Right hindlimb (tissue), 1 donor: ENCODE measurements at places on chromosomes 11 and 22.

DNA sequence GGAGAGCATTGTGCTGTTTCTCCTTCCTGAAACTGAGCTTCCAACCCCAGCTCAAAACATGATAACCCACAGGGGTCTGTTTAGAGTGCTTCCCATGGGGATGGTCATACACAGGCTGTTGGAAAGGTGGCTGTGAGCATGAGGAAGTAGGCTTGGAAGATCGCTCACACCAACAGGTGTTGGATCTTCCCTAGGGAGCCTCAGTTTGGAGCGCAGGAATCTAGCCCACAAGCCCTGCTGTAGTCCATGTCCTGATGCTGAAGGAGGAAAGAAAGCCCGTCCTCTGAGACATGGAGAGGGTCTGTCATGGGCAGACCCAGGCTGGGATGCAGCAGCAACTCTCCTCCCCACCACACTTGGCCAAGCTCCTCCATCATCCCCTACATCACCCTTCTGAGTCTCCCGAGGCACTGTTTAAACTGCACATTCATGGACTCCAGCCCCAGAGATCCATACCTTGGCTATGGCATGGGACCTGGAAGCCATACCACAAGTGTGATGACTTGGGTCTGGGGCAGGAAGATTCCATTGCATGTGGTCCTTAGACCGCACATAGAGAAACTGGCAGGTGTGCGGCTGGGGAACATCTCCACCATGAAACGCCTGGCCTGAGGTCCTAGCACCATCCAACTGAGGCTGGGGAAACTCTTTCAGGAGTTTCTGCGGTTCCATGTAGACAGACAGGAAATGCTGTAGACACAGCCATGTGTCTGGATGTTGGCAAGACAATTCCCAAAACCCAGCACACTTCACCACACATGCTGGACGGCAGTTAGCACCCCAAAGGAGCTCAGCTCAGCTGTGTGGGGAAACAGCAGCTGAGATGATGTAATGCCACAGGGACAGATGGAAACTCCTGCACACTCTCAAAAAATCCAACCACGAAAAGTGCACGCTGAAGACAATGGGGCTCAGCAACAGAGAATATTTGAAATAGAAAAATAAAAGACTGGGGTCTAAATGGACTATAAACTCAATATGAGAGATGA lies 27.6 kb upstream of the TTC12 start:
- peak; percentile 67 for DNase-seq

- no peak for DNase-seq
These were observed 1684.7 kb upstream of the RAG2 start for GRCh38 chr11:38282718-38283117.

- no peak for DNase-seq
These were observed 306.6 kb downstream of the FAT3 start for GRCh38 chr11:92531065-92531739.

- no peak for DNase-seq
These were observed 32.5 kb upstream of the RASL10A start for GRCh38 chr22:29348041-29348440.

DNA sequence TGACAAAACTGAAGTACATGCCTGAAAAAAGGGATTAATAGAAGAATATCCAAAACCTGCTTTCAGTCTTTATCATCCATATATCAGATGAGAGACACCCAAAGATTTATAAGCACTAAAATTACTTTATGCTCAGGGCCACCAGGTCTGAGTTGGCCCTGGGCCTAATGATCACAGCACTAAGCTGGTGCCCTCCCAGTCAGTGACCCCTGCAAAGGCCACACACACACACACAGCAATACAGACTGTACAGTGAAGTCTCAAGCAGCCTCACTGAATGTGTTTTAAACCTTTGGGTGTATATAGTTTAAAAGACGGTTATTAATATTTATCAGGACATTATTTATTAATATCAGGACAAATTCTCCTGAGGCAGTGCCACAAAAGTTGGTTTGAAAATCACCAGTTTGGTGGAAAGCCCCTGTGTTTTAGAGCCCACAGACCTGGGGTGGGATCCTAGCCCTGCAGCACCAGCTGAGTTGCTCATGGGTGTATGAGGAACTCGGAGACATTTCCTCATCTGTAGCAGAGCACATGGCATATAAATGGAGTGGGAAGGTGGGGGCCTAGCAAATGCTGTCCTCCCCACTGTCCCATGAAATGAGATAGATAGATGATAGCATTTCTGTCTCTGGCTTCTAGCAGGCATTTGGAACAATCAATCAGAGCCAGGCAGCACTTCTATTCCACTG lies 48.4 kb upstream of the HORMAD2 start:
- no peak for DNase-seq

DNA sequence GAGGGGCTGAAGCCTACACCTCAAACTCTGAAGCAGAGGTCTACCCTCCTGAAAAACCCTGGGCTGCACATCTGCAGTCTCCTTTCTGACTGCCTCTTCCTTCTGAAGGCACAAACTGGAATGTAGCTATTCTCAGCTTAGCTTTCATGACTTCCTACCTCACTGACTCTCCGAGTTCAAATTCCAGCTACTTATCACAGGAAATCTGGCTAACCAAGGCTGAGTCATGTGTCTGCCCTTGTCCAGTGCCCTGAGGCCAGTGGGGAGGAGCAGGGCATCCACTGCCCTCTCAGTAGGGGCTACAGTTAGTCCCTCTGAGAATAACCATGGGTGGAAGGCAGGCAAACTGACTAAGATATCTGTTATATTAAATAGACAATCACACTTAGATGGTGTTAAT lies 29.2 kb downstream of the PDGFD start:
- DNase-seq: no peak

DNA sequence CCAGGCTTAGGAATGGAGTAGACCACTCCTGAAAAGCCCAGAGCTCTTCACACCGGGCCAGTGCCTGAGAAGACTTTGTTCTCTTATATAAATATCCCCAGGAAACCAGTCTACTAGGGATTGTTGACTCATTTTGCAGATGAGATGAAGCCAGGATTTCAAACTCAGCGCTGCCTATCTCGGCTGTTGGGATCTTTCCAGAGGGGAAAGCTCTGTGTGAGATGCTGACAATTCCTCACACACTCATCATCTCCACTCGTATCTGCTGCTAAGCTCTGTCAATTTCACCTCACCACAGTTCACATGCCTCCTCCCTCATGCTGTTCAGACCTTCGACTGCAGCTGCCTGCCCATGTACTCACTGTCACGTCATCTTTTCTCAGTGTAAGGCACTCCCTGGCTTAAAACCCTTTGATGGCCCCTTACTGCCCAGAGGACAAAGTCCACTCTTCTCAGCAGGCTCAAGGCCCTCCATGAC lies 12.5 kb downstream of the USH1C start:
- no peak for DNase-seq

DNA sequence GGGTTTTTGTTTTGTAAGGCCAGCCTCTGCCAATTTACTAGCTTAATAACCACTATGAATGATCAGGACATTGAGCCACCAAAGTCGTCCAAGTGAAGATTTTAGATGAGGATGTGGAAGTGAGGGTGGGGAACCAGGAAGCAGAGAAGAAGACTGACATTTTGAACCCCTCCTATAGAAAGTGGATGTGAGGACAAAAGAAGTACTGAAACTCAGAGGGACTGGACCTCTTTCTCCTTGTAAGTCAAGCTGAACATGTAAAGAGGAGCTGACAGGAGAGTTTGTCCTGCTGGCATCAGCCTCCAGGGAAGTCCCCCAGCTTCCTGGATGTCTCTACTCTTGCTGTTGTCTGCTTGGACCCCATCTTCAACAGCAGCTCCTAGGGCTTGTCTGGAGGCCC lies 338.2 kb upstream of the NCAM1 start:
- no peak for DNase-seq
